ENCODE measurements at places on chromosomes 13 and 19.

DNA sequence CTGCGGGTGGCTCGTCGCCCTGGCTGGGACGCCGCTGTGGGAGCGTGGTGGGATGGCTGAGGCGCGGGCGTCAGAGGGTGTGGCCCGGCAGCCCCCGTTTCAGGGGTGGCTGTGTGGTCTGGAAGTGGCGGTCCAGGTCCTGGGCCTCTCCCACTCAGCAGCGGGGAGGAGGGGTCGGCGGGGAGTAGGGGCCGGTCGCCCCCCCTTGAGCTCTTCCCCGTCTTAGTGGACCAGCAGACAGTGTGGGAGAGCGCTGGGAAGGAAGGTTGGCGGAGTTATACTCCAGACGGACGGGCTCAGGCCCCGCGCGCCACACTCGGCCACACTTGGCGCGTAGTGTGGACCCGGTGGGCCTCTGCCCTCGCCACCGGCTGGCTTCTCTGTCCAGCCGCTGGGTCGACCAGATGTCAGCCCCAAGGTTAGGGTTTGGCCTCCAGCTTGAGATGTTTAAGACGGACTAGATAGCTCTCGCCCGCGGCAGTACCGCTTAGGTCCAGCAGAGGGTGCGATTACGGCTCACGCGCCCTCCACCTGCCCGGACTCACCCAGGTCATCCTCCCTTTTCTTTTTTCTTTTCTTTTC, 21.7 kb upstream of the ZNF429 start:
- no peak for DNase-seq

DNA sequence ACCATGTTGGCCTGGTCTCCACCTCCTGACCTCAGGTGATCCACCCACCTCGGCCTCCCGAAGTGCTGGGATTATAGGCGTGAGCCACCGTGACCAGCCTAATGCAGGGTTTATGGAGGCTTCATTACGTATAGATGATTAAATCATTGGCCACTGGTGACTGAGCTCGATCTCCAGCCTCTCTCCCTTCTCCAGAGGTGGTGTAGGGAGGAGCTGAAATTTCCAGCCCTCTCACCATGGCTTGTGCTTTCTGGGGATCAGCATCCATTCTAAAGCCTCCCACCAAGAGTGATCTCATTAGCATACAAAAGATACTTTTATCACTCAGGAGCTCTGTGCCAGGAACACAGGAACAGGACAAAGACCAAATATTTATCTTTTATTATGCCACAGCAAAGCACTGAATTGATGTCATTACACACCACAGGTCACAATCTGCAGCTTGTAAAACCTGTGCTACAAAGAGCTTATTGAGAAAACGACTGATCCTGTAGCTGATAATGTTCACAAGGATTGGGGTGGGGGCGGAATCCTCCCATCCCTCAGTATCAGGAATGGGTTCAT, 32.4 kb downstream of the RHPN2 start:
- DNase-seq: no peak

GRCh38 chr13:61546413-61546812, 130.8 kb upstream of the PCDH20 start:
- DNase-seq: no peak

GRCh38 chr19:1068009-1069001, 1.3 kb downstream of the ARHGAP45 start:
- no peak for DNase-seq

GRCh38 chr13:28012896-28013295, 24.4 kb upstream of the URAD start:
- no peak for DNase-seq

Data from NCI-H2029 treated with DMSO at 0.1 percent for 48 hours (cell line).